Camera-type eye (tissue), 1 donor: ENCODE measurements at places on chromosomes 12 and 14. TPM values are rescaled to one million over a fixed set of nuclear protein-coding genes. Genes with fewer than 3 reads are reported as not detected.

The CLEC2A gene
- 1.1 TPM for total RNA-seq

The KRT3 gene
- total RNA-seq = 5.7 TPM

The INHBE gene
- not detected for total RNA-seq

The SLC17A8 gene
- total RNA-seq = 3.6 TPM

The PPHLN1 gene
- total RNA-seq = 92.1 TPM

The OSBPL8 gene
- total RNA-seq = 124 TPM

The CYP27B1 gene
- 1.6 TPM for total RNA-seq

The MANSC4 gene
- total RNA-seq = not detected

The BDKRB1 gene
- 0.38 TPM for total RNA-seq

The SPRYD3 gene
- 24.6 TPM for total RNA-seq

The OR6C65 gene
- total RNA-seq = not detected

The LHX5 gene
- total RNA-seq = not detected

The KRT79 gene
- 0.66 TPM for total RNA-seq

The CFAP251 gene
- total RNA-seq = 6.0 TPM

The KCNH3 gene
- total RNA-seq = 0.93 TPM
